Colonic mucosa (tissue), 4 donors: ENCODE measurements at places on chromosomes 1 and 21. TPM values are rescaled to one million over a fixed set of nuclear protein-coding genes. Genes with fewer than 3 reads are reported as not detected.

LINGO4 gene
- 0.12 TPM for total RNA-seq

DNA sequence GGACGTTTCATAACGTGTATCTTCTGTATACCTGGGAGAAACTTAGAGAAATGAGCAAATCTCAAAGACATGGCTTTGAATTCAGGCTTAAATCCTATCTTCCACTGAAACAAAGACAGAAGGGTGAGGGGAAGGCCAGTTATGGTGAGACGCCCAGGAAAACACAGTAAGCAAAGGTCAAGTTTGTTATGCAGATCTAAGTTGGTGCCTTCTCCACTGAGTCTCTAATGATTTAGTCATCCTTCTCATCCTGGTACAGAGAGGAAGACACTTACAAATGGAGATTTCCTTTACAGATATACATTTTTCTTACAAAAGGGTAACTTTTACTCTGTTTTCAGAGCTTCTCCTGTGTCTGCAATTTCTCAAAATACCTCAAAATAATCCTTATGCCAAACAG lies 64.4 kb downstream of the MAP3K7CL start:
- no peaks in the 10 kb centered on the region for H3K36me3 ChIP-seq
- H3K27me3 ChIP-seq: no peaks in the 10 kb centered on the region
- DNase-seq: no peak
- no peak overlapping the region for H3K4me3 ChIP-seq
- H3K27ac ChIP-seq: no peak overlapping the region
- H3K4me1 ChIP-seq: no peaks in the 10 kb centered on the region

- no peaks in the 10 kb centered on the region for H3K36me3 ChIP-seq
- DNase-seq: no peak
- H3K4me3 ChIP-seq: no peak overlapping the region
- H3K4me1 ChIP-seq: no peaks in the 10 kb centered on the region
- peaks cover 49% of the 10 kb centered on the region for H3K27me3 ChIP-seq
- no peak overlapping the region for H3K27ac ChIP-seq
These were observed 57.3 kb downstream of the MEF2D start for GRCh38 chr1:156443286-156443685.

GRCh38 chr1:9066945-9067807 lies 2.3 kb downstream of the SLC2A5 start:
- H3K4me3 ChIP-seq: no peak overlapping the region
- no peaks in the 10 kb centered on the region for H3K27me3 ChIP-seq
- H3K27ac ChIP-seq: no peak overlapping the region
- H3K36me3 ChIP-seq: no peaks in the 10 kb centered on the region
- H3K4me1 ChIP-seq: peaks cover 10% of the 10 kb centered on the region

DNA sequence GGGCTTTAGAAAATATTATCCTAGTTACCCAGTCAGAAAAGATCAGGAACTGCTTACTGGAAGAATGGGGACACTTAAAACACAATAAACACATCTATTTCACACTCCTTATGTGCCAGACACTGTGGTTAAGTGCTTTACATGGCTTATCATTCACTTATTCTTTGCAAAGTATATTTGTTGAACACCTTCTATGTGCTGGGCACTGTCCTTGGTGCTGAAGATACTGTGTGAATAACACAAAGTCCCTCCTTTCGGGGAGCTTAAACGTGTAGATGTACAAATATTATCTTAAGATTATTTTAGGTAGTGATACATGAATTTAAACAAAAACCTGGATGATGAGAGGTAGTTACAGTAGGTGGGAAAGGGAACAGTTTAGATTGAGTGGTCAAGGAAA lies 169.3 kb downstream of the ST6GALNAC5 start:
- DNase-seq: no peak
- no peaks in the 10 kb centered on the region for H3K36me3 ChIP-seq
- no peaks in the 10 kb centered on the region for H3K4me1 ChIP-seq
- no peak overlapping the region for H3K27ac ChIP-seq

DNA sequence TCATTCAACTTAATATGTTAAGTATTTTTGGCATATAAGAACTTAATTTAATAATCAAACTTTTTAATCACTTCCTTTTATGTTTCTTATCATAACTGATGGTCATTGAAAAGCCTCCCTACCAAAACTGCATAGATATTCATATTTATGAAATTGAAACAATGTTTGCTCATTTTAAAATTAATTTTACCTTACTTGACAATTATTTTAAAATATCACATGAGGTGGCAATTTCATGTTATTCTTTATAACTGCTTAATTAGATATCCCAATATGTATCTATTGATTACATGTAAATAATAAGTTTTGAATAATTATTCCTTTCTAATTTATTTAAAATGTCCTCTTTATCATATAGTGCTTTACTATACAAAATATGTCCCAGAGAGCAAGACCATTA lies 266.1 kb upstream of the NRIP1 start:
- H3K27ac ChIP-seq: no peak overlapping the region
- H3K36me3 ChIP-seq: no peaks in the 10 kb centered on the region
- no peaks in the 10 kb centered on the region for H3K4me1 ChIP-seq

DNA sequence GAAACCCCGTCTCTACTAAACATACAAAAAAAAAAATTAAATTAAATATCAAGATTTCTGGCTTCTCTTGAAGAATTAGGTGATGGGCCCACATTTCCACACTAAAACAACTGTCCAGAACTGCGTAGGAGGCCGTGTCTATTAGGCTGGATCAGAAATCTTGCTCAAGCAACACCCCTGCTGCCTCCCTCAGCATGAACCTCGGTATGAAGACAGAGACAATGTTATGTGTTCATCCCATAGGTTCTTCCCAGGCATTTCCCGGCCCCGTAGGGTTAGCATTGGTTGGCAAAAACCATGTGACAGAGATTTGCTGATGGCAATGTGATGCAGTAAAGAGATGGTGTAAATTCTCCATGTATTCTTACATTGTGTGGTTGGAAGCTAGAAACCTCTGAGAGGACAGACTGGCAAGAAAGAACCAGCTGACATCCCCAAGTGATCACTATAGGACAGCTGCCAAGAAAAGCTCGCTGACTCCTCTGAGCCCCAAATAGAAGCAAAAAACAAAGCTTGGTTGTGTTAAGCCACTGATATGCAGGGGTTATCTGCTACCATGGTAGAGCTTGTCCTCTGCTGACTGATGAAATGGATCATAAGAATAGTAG lies 34.5 kb downstream of the EBNA1BP2 start:
- H3K27me3 ChIP-seq: no peaks in the 10 kb centered on the region
- no peaks in the 10 kb centered on the region for H3K36me3 ChIP-seq
- DNase-seq: no peak
- no peak overlapping the region for H3K27ac ChIP-seq
- no peaks in the 10 kb centered on the region for H3K4me1 ChIP-seq
